ENCODE measurements at places on chromosomes 6 and 20. TPM values are rescaled to one million over a fixed set of nuclear protein-coding genes. Genes with fewer than 3 reads are reported as not detected.
A peak's percentile ranks its signal among the peaks of the same experiment; 100 is the strongest.

MARCKS gene
- 150 TPM for total RNA-seq

PXDC1 gene
- 22.9 TPM for total RNA-seq

C2 gene
- total RNA-seq: 17.1 TPM

RNF5 gene
- 44.4 TPM for total RNA-seq

SDC4 gene
- 215 TPM for total RNA-seq

MCHR2 gene
- not detected for total RNA-seq

DNA sequence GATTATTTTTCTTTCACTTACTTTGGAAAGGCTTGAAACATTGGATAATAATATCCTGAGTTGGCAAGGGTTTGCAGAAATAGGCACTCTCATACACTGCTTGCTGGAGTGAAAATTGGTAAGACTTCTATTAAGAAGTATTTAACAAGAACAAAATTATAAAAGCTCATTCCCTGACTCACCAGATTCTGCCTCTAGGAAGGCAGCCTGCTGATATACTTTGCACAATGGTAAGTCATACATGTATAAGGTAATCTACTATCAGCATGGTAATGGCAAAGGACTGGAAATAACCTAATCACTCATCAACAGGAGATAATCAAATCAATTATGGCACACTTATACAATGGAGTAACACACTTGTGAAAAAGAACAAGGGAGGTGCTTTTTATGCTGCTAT lies 85.8 kb downstream of the PLCG1 start:
- DNase-seq: no peak

GRCh38 chr6:23705697-23706096 lies 420.3 kb upstream of the NRSN1 start:
- DNase-seq: no peak

- DNase-seq: no peak
Measured at GRCh38 chr6:65116326-65116725, 590.7 kb downstream of the EYS start.

GRCh38 chr6:160931378-160932310 lies 59.9 kb upstream of the MAP3K4 start:
- DNase-seq: no peak

- no peak for DNase-seq
Measured at GRCh38 chr6:17470202-17470937, 77.0 kb downstream of the CAP2 start.

- DNase-seq: no peak
Measured at GRCh38 chr20:60760256-60761000, 491.6 kb upstream of the CDH4 start.

- no peak for DNase-seq
Measured at GRCh38 chr6:157967486-157967885, 14.2 kb upstream of the SYNJ2 start.

- DNase-seq: peak; percentile 85
Measured at GRCh38 chr6:170049641-170050561, 241.0 kb downstream of the DLL1 start.

GRCh38 chr6:113457198-113457597 lies 399.9 kb upstream of the MARCKS start:
- DNase-seq: no peak

DNA sequence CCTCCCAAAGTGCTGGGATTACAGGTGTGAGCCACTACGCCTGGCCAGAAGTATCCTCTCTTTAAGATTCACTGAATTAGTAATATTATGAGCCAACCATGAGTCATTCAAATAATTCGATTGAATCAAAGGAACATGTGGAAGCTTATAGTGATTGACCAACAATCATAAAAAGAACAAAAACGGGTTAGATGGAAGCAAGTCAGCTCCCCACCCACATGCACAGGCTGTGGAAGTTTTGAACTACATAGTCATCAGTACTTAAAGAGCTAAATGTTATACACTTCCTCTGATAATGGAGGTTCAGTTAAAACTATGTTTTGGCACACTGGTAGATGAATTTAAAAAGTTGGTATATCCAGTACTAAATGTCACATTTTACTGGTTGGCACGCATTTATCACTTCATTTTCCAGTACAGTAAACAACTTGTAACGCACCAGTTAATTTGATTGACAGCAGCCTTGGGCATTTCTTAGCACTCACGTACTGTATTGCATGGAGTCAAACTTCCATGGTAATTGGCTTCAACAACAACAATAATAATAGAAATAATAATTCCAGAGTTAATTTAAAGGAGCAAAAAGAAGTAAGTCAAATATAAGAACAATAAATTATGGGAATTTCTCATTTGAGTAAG lies 1107.3 kb upstream of the MAP3K7 start:
- DNase-seq: no peak

Measured in ureter (tissue), 1 donor.